ENCODE measurements at places on chromosomes 11 and 22.

DNA sequence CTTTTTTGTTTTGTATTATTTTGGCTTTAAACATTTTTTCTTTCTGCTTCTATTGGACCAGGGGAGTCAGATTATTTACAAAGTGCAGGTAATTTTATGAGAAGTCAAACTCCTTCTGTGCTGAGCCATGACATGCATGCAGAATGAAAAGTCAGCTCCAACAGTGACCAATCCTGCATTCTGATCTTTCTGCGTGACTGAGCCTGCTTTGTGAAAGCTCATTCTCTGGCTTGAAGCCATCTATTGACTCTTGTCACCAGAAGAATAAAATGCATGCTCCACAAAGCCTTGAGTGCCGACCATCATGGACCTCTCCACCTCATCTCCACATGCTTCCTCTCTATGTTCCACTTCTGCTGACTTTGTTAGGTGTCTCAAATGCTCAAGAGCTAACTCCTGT lies 50.2 kb downstream of the MIAT start:
- DNase-seq, result no peak

DNA sequence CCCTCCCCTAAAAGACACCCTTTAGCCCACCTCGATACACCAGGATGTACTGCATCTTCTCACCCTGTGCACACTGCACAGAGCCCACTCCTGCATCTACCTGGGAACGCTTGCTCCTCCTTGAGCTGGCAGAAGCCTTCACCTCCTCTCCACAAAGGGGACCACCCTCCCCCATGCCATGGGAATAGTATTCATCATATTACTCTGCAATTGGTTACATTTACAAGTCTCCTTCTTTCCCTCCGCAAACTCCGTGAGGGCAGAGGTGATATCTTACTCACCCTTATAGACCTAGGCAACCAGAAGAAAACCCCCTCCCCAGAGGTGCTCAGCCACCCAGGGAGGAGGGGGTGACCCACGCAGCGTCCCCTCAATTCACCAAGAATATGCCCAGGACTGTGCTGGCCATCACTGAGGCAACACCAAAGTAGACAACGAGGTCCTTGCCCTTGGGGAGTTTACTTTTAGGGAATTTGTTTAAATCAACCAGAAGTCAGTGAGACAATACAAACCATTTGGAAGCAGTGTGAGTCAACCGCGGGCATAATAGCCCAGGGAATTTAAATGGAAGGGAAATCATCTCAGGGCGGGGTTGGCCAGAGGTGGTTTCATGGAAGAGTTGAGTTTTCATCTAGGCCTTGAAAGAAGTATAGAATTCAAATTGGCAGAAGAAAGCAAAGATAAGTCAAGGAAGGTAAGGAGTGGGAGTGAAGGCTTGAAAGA lies 214.5 kb downstream of the BARX2 start:
- no peak for DNase-seq

- no peak for DNase-seq
These were observed 18.1 kb upstream of the CSTF3 start for GRCh38 chr11:33179348-33179803.

DNA sequence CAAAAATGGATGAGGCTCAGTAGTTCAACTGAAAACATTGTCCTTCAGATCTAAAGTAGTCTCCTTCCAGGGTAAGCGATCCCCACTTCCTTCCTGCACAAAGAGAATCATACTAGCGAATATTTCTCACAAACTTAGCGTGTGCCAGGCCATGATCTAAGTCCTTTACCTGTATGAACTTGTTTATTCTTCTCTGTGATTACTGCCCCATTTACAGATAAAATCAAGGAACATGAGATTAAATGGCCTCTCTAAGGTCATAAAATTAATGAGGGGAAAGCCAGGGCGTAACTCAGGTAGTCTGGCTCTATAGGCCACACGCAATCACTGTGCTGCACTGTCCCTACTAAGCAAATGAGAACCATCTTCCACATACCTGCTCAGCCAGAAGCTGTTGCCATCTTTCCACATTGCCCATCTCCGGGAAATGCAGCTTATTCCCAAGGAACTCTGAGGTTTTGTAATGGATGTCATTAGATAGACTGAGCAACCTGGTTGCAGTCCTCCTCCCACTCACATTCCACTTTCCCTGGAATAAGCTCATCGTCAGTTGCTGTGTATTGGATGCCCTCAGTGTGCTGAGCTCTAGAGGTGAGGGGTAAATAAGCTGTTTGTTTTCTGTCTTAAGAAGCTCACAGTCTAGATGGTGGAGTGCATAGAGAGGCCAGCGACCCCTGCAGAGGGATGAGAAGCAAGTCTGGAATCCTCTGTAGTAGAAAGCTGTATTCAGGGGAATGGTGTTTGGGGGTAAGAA lies 146.3 kb downstream of the SNX19 start:
- DNase-seq, result no peak

GRCh38 chr22:50528682-50529415 lies 963 bp downstream of the TYMP start:
- no peak for DNase-seq

DNA sequence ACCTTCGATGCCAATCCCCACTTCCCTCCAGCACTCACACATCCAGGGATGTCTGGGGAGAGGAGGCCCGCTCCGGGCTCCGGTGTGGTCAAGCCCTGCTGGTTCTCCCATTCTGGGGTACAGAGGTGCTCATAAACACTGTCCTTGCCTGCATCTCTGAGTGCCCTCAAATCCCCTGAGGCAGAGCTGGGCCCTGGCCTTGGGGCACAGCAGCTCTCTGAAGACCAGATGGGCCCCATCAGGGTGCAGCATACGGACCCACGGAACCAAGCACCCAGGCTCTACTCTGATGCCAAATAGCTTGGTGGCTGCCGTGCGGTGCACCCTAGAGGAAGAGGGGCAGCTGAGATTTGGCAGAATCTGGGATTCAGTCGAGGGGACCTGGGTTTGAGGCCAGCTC lies 35.7 kb upstream of the NNMT start:
- no peak for DNase-seq

DNA sequence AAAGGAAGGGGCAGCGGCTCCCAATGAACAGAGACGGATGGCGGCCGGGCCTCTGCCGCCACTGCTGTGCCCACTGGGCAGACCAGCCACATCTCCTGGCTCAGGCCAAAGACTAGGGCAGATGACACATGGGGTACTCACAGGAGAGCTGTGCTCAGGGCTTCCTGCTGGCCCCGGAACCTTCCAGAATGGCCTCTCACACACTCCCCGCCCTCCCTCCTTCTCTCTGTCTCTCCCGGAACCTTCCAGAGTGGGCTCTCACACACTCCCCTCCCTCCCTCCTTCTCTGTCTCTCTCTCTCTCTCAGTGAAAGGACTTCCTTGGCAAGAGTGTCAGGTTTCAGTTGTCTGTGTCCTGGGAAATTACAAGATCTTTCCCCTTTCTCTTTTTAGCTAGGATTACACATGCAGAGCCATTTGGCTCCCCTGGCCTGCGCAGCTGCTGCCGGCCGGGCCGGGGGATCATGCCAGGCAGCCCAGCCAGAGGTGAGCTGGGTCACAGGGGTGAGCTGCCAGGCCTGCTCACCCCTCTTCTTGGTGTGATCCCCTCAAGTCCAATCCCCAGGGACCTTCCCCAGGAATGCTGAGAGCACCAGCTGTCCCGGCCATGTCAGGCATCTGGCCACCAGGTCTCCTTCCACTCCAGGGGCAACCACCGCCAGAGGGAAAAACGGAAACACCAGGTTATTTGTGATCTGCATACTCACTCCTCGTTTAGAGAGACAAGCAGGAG lies 45.3 kb upstream of the ADA2 start:
- no peak for DNase-seq

DNA sequence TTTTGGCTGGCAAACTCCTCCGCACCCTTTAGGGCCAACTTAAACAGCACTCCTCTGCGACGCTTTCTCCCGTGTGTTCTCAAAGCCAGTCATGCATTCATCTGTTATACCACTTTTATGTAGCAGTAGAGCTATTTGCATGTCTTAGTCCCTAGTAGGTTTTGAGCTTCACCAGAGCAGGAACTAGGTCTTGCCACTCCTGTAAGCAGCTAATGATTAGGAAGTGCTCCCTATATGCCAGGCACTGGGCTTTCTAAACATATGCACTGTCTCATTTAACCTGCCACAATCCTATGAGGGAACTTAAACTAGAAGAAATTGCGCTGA lies 180.8 kb downstream of the DBX1 start:
- no peak for DNase-seq

DNA sequence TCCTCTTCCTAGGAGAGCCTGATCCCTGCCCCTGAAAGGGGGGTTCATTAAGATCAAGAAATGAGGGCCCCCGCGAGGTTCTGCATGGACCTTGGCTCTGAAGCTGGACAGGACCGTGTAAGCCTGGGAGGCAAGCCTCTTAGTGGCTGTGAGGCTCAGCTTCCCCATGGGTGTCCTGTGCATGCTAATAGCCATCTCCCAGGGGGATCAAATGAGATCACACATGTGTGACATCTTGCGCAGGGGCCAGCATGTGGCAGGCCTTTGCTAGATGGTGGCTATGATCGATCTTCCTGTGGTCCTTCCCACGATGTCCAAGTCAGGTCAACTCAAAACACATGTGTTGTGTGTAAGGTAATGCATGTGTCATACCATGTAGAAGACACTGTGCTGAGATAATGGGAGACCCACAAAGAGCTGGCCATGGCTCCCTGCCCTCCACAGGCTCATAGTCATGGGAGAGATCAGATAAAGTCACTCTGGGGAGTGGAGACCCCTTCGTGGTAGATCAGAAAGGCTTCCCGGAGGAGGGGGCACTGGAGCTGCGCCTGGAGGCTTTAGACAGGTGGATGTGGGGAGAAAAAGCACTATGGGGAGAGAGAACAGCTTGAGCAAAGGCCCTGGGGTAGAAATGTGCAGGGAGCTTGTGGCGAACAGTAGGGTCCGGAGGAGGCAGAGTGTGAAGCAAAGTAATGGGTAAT lies 3.7 kb downstream of the RAC2 start:
- no peak for DNase-seq

DNA sequence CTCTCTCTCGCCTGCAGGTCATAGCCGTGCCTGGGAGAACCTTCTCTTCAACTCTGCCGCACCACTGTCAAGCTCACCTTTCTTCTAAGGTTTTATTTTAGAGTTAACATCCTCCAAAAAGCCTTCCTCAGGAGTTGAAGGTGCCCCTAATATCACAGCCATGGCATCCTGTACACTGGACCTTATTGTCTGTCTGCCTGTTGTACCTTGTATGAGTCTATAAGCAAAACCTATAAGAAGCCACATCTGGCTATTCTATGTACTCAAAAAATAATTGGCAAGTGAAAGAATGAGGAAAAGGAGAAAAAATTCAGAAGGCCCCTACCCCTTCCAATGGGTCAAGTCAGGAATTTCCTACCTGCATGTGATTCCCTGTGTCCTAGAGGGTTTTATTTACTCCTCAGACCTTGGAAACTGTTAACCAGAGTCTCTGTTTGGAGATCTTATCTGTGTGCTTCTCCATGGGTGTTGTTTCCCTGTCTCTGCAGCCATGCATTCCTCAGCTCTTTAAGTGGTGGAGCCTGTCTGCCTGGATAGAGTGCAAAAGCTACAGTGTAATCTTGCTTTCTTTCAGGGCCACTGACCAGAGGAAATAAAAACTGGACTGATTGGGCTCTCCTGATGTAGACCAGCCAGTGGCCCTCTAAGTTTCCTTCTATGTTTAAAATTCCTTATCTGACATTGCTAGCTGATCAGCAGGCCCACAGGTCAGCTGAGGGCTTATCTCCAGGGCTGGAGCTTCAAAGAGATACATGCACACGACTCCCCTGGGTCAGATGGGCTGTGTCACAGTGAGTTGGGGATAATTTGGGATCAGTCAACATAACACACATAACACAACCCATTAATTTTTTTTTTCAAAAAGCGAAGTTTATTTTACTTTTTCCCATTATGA lies 37.6 kb upstream of the TMEM135 start:
- no peak for DNase-seq

GRCh38 chr22:30990690-30991089 lies 21.6 kb downstream of the TUG1 start:
- no peak for DNase-seq

DNA sequence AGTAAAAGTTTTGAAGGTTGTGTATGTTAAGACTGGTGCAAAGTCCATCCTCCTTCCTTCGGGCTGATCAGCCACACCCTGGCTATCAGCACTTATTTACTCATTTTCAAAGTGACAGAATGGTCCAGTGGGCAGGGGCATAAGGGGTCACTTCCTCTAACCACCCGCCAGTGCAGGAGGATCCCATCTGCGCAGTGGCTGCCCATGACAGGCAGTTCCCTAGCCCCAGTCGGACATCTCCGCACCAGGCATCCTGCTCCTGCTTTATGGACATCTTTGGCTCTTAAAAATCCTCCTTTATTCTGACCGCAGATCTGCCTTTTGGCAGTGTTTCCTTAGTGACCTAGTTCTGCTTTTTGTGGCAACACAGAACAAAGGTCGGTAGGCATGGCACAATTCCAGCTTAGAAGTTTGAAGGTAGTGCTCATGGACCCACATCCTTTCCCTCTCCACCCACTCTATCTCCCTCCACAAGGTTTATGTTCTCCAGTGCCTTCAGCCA lies 55.9 kb downstream of the BMAL1 start:
- no peak for DNase-seq

DNA sequence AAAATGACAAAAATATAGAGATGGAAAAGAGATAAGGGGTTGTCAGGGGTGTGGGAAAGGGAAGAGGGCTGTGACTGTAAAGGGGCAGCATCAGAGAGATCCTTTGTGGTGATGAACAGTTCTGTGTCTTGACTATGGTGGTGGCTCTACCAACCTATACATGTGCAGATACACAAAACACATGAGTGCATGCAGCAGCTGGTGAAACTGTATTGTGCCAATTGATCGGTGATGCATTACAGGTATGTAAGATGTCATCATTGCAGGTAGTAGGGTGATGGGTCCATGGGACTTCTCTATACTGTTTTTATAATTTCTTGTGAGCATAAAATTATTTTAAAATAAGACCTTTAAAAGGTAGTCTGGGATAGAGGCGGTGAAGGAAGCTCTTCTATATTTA lies 24.1 kb upstream of the ZDHHC13 start:
- no peak for DNase-seq

DNA sequence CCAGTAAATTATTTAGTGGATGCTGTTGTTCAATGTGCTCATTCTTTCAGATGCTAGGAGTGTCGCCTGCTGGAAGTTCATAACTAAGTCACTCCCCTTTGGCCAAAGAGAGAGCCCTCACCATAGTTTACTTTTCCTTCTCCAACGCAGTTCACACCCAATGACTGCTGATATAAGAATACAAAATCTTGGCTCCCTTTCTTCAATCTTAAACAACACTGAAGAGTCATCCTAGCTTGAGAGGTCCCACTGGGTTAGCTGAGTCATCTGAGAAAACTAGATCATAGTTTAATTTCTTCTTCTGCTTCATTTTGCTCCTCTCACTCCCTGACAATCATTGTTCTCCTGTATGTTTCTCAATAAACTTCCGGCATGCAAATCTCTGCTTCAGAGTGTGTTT lies 5.4 kb upstream of the OR52L1 start:
- DNase-seq, result no peak

GRCh38 chr11:112023104-112023503 lies 2.1 kb upstream of the DLAT start:
- no peak for DNase-seq

DNA sequence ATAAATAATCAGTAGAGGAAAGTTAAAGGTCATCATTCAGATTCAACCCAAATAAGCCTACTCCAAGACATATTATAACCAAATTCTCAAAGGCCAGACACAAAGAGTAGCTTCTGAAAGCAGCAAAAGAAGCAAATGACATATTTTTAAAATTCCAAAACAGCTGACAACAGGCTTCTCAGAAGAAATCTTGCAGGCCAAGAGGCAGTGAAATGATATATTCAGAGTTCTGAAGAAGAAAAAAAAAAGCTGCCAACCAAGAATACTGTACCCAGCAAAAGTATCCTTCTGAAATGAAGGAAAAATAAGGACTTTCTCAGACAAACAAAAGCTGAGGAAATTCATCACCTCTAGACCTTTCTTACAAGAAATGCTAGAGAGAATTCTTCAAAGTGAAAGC lies 787.1 kb upstream of the TENM4 start:
- no peak for DNase-seq

- DNase-seq, result no peak
These were observed 65.5 kb downstream of the ME3 start for GRCh38 chr11:86606836-86607481.
